ENCODE measurements at places on chromosomes 4 and X. TPM values are rescaled to one million over a fixed set of nuclear protein-coding genes. Genes with fewer than 3 reads are reported as not detected.

DNA sequence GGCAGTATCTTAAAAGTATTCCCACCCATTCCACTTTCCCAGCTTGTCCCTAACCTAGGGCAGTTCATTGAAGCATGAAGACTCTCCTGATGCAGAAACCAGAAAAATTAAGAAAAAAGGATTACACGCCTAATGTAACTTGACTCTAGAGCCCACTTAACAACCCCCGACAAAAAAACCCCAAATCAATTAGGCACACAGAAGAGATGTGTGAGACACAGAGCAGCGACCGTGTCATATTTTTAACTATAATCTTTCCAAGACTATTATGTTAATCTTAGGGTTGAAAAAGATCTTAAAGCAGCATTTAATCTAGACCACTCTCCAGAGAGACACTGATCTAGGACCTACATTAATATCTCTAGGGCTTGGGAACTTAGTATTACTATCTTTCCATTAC, 1.3 kb downstream of the YTHDC1 start:
- DNase-seq = no peak

- DNase-seq = no peak
Observed at GRCh38 chr4:19531906-19532848, 719.5 kb upstream of the SLIT2 start.

DNA sequence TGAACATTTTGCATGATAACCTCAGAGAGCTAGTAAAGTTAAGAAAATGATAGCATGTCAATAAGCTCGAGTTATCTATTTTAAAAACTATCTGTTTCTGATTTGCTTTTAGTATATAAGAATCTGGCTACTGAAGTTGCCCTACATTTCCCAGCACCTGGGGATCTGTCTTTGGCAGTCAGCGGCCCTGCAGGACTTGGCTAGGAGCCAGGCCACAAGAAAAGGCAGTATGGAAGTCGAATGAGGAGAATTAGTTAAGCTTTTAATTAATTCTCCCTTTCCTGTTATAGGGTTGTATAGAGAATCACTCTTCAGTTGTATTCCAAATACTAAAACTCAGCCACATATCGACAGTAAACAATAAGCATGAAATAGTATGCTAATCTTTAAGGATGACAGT, 22.7 kb downstream of the POU4F2 start:
- no peak for DNase-seq

- no peak for DNase-seq
Observed at GRCh38 chr4:5758741-5759140, 47.7 kb downstream of the EVC start.

DNA sequence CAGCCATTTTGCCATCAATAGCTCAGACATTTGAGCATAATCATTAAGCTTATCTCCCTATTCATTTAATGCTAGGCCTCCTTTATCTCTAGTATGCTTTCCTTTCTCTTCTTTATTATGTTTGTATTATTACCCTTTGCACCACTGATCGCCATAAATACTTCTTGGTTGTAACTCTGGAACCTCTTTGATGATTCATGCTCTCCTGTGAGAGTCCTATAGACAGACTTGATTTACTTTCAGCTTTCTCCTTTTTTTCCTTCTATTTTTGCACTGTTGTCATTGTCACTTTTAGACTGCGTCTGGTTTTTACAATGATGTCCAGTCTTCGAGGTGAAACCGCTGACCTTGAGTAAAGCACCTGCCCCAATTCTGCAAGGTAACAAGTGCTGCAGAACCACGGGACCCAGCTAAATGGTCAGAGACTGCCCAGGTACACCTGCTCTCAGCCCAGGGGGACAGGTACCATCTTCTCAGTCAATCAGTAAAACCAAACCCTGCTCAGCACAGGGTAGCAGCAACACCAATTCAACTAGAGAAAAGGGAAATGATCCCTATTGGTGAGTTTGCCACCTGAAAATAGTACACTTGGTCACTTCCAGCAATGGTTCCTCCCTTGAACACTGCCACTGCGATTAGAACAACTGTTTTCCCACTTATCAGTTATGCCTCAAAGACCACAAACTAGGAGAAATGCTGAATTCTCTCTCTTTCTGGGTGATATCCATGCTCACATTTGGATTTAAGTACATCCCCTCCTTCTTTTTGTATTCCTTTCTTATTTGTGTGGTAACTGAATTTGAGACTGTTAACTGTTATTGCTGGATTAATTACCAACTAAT, 125.1 kb downstream of the MAML3 start:
- no peak for DNase-seq

GRCh38 chrX:9519546-9520216, 54.8 kb downstream of the TBL1X start:
- DNase-seq = no peak

The PNMA6F gene
- not detected for total RNA-seq

DNA sequence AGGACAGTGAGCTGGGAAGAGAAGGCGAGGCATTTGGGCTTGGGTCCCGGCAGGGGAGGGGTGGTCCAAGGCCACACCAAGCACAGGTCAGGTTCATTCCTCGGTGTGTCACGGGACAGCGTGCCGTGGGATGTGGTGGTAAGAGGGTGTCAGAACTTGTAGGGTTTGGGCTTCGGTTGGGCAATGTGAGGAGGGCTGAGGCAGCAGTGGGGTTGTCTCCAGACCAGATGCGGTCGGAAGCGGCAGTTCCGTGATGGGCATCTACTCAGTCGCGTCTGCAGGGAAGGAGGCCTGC, 22.1 kb downstream of the ADRA2C start:
- no peak for DNase-seq

The NEUROG2 gene
- 4.2 TPM for total RNA-seq

GRCh38 chr4:44545781-44546180, 97.2 kb upstream of the KCTD8 start:
- DNase-seq = no peak
